Stimulated activated CD4-positive, alpha-beta T cell treated with anti-CD3 and anti-CD28 coated beads, TNF-alpha, amount 100 ng/mL, for 4 hours (primary cell): ENCODE measurements at places on chromosomes 6 and 20.

DNA sequence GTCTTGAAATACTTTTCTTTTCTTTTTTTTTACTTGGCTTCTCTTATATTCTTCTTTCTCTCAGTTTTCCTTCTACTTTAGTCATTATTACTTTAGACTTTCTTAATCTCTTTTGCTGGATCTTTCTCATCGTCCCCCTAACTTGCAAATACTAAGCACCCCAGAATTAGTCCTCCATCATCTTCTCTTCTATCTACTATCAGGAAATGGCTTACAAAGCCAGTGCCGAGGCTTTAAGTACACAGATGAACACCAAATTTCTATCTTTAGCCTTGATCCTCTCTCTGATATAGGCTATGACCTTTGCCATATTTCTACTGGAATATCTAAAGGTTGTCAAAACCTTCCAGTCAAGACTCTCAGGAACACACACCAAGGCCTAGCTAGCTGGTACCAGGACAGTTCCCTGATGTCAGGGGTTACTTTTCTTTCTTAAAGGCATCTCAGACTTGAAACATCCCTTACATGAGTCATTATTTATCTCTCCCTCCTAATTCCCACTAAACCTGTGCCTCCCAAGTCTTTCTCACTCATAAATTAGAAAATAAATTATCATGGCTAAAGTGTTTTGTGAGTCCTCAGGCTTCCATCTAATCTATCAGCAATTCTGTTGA is 278.6 kb upstream of the TCF21 start:
- DNase-seq, result no peak

DNA sequence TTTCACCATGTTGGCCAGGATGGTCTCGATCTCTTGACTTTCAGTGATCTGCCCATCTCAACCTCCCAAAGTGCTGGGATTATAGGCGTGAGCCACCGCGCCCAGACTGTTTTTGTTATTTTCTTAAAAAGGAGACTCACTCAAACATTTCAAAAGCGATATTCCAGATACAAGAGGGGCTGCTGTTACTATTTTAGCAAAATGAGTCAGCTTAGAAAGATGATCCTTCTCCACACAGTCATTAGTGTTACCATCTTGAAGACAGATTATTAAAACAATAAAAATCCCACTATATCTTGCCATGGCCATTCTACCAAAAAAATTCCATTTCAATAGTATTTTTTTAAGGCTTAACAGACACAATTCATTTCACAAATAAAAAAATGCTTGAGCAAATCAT is 102.8 kb downstream of the PREP start:
- no peak for DNase-seq

DNA sequence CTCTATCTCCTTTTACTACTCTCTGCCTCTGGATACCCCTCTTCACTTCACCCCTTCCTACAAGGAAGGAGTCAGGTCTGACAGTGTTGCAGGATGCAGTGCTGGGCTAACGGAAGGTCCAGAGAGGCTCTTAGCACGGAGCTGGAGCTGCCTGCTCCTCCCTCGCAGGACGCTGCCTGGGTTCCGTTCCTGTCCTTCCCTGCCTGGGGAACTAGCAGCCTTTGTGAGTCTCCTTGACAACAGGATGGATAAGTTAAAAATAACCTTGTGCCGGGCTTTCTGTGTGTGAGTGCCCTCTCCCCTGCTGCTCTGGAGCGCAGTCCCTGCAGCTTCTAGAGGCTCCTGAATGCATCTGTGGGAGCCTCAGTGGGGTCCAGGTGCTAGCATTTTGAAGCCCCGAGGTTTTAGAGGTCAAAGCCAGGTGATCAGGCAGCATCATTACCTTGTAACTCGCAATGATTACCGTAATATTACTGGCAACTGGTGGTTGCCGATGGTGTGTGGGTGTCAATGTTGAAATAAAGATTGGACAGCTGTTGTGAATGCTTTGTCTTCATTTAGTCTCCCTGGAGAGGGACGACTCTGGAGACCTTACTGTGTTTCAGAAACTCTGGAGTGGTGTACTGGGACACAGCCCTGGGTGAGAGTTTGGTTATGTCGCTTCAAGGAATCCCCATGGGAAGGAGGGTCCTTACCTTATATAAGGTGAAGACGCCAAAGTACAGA is 44.4 kb downstream of the CDS2 start:
- no peak for DNase-seq

GRCh38 chr20:61886721-61887595 is 178.7 kb downstream of the TAF4 start:
- peak; percentile 20 for DNase-seq

DNA sequence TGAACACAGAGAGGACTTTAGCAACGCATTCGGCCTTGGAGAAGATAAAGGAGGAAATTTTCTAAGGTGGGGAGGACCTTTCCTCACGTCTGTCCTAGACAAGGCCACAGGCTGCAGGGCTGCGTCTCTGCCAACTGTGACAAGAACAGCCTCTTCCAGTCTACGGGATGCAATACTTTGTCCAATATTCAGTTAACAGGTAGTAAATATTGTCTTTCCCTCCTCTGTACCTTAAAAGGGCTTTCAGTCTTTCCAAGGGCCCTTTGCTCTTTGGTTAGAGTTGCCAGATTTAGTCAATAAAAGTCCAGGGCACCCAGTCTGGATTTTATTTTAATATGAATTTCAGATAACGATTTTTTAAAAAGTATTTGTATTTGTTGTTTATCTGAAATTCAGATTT is 78.2 kb downstream of the ELOVL4 start:
- no peak for DNase-seq

DNA sequence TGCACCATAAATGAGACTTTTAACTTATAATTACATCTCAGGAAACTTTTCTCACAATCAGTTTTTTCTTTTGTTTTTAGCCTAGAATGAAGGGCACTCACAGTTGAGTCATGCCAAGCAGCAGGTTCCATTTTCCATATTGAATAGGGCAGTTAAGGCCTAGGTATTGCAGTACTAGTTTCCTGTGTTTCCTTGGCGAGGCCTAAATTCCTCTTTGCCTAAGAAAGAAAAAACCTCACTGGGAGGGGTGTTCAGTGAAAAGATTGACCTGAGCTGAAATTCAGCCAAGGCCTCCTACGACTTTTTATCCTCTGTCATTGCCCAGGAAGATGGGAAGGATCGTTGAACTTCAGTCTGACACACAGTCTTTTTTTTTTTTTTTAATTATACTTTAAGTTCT is 85.5 kb downstream of the IMPG1 start:
- DNase-seq, result no peak

DNA sequence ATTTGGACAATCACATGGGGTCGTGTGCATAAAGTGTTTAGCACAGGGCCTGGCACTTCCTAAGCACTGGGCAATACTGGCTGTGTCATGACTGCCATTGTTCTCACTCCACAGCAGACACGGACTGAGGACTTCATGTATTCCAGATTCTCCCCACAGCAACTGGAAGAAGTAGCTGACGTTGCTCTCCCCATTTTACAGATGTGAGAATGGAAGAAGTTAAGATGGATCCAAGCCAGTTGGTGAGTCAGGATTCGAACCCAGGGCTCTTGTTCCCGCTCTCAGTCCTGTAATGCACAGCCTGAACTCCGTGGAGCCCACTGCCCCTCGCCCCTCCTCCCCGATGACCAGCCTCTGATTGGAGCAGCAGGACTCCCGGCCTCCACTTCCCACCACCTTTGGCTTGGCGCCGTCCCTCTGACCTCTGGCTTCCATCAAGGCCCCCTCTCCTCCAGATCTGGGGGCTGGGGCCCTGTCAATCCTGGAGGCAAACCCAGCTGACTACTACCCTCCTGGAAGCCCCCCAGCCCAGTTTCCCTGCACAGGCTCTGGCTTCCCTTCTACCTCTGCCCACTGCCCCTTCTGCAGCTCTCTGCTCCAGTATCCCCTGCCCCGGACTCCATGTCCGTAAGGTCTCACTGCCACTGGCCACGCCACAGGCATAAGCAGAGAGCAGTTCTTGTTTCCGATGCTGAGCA is 12.7 kb downstream of the NOL4L start:
- no peak for DNase-seq
